Cardiac muscle cell (in vitro differentiated cells and primary cell): ENCODE measurements at places on chromosomes 6 and 20. TPM values are rescaled to one million over a fixed set of nuclear protein-coding genes. Genes with fewer than 3 reads are reported as not detected.

CALHM6 gene
- total RNA-seq = 3.0 TPM in 1 of 2 replicates, not detected in the other

TBXT gene
- not detected in 2 replicates for total RNA-seq

CTSZ gene
- 60.6 and 71.3 TPM in 2 replicates for total RNA-seq

DNA sequence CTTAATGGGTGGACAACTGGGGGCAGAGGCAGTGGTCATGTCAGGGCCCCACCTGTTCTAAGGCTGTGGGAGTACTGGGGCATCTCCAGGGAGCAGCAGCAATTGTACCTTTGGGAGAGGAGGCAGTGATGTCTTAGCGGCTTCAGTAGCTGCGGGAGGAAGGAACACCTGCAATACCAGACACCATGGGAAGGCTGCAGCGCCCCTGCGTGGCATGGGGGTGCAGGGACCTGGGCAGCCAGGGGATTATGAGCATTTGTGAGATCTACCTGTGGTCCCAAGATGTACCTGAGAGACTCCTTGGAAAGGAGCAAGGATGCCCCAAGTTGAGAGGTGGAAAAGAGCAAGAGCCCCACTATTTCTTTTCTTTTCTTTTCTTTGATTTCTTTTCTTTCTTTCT, 112.1 kb upstream of the GPR6 start:
- DNase-seq = no peak

DNA sequence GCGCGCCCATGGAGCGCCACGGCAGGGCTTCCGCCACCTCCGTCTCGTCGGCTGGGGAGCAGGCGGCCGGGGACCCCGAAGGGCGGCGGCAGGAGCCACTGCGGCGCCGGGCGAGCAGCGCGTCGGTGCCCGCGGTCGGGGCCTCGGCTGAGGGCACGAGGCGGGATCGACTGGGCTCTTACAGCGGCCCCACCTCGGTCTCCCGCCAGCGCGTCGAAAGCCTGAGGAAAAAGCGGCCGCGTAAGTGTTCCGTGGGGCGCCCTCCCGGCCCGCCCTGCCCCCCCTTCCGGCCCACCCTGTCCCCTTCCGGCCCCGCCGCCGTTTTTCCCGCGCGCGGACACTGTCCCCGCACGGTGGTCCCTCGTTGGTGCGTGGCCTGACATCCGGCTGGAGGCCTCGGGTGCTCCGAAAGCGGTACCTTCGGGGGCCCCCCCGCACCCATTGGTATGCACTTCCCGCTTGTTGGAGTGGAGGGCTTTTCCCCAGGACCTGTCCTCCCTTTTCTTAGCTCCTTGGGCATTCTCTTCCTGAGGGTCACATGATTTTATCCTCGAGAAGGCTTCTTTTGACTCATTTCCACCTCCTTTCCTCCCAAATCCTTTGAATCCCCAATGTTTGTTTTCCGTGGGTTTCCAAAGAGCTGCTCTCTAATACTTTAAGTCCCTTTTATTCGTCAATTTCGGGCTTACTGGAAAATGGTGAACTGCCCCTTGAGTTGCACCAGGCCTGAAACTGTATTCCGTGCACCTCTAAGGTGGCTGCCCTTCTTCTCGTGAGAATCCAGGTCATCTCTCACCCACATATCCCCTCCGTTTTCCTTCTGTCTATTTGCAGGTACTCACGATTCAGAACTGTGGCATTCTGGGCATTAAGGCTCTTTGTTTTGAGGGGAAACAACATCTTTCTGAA, 556 bp downstream of the PANK2 start:
- no peak for DNase-seq

GRCh38 chr6:132713352-132714134, at the start of gene VNN1:
Gene VNN1, minus strand, starts transcription at chr6:132714055. Its CDS starts 20 bp downstream, at chr6:132714035.
- DNase-seq = no peak
